ENCODE measurements at places on chromosomes 16 and 17. TPM values are rescaled to one million over a fixed set of nuclear protein-coding genes. Genes with fewer than 3 reads are reported as not detected.

KRT34 gene
- total RNA-seq, result not detected

TM4SF5 gene
- total RNA-seq, result not detected

NCOR1 gene
- total RNA-seq, result 102 TPM

FAM83G gene
- 3.7 TPM for total RNA-seq

WNT3 gene
- total RNA-seq, result 1.3 TPM

ELMO3 gene
- 0.83 TPM for total RNA-seq

CCL13 gene
- 2.0 TPM for total RNA-seq

TLCD2 gene
- 4.6 TPM for total RNA-seq

NOMO2 gene
- 91.6 TPM for total RNA-seq

TEN1 gene
- total RNA-seq, result 10.4 TPM

DPEP2 gene
- 1.4 TPM for total RNA-seq
